ENCODE measurements at places on chromosomes 5 and 9. TPM values are rescaled to one million over a fixed set of nuclear protein-coding genes. Genes with fewer than 3 reads are reported as not detected.

GRCh38 chr9:9783711-9784110 lies 829.1 kb downstream of the PTPRD start:
- H3K27me3 ChIP-seq, result no peaks in the 10 kb centered on the region
- no peak overlapping the region for H3K4me3 ChIP-seq
- no peaks in the 10 kb centered on the region for H3K36me3 ChIP-seq
- DNase-seq, result no peak
- H3K27ac ChIP-seq, result no peak overlapping the region

DNA sequence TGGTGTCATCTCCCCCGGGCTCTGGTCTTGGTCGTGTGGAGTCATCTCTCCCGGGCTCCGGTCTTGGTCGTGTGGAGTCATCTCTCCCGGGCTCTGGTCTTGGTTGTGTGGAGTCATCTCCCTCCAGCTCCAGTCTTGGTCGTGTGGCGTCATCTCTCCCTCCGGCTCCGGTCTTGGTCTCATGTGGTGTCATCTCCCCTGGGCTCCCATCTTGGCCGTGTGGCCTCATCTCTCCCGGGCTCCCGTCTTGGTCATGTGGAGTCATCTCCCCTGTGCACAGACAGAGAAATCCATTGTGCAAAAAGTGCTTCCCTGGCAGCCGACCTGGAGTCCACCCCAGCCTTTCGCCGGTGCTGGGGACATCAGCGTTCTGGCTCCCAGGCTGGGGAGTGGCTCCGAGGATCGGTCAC lies 91.1 kb upstream of the CACNA1B start:
- H3K36me3 ChIP-seq, result peaks cover 25% of the 10 kb centered on the region
- H3K4me3 ChIP-seq, result no peak overlapping the region
- H3K27ac ChIP-seq, result peak overlapping the region; percentile 47
- H3K4me1 ChIP-seq, result peaks cover 18% of the 10 kb centered on the region
- no peaks in the 10 kb centered on the region for H3K27me3 ChIP-seq

GRCh38 chr9:134369416-134370212 lies 43.4 kb downstream of the RXRA start:
- no peak overlapping the region for H3K4me3 ChIP-seq
- H3K27me3 ChIP-seq, result no peaks in the 10 kb centered on the region
- no peak for DNase-seq
- H3K36me3 ChIP-seq, result no peaks in the 10 kb centered on the region

DNA sequence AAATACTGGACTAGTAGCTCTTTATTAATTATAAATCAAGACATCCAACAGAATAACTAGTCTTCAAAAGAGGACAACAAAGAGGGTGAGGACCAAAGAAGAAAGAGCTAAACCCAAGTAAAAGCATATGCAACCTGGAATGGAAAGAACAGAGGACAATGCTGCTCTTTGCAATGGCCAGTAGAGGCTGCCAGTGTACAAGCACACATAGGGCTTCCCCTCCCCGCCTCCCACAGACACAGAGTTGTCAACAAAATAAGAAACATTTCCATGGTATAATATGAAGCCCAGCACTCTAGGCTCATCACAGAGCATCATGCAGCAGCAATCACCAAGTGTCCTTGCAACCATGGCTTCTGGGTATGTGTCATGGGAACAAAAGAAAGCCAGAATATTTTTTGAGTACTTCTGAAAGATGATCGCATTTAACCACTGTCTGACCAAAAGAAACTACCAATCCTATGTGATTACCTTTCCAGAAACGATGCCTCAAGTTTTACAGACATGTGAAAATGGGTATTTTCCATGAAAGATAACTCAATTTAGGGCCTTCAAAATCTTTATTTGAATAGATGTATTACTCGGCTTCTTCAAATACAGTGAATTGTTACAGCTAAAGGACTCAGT lies 58.1 kb downstream of the RFX3 start:
- peak overlapping the region; percentile 73 for H3K27ac ChIP-seq
- no peak for DNase-seq
- H3K4me1 ChIP-seq, result peaks cover 13% of the 10 kb centered on the region
- H3K27me3 ChIP-seq, result no peaks in the 10 kb centered on the region
- no peak overlapping the region for H3K4me3 ChIP-seq

DNA sequence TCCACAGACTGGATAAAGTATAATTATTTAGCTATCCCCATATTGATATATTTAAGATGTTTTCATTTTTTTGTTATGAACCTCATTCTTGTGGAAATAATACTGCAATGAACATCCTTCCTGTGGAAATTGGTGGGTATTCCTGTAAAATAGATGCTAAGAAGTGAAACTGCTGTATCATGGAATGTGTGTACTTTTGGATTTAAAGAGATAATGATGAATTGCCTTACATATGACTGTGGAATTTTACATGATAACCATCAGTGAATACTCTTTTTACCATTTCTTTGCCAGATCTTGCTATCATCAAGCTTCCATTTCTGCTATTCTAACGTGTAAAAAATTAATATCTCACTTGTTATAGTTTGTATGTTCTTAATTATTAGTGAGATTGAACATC lies 847.9 kb downstream of the EFNA5 start:
- no peaks in the 10 kb centered on the region for H3K4me1 ChIP-seq
- DNase-seq, result no peak
- no peaks in the 10 kb centered on the region for H3K36me3 ChIP-seq
- H3K4me3 ChIP-seq, result no peak overlapping the region

DNA sequence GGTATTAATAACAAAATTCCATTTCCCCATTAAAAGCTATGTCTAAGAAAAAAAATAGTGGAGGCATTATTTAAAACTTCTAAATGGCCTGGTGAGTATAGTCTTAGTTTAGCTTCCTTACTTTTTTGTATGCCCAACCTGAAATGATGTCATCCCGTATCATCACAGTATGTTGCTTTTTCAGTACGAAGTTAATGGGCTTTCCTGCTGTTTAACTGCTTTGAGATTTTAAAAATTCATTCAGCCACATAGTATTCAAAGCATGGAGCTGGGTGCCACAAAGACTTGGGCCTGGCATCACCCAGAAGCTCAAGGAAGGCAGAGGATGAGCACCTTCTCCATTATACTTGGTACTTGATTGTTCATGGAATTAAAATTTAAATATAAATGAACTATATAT lies 7.4 kb downstream of the F2RL2 start:
- H3K4me3 ChIP-seq, result no peak overlapping the region
- no peaks in the 10 kb centered on the region for H3K4me1 ChIP-seq
- DNase-seq, result no peak
- H3K27ac ChIP-seq, result no peak overlapping the region
- no peaks in the 10 kb centered on the region for H3K36me3 ChIP-seq

GRCh38 chr9:90727488-90727887 lies 74.1 kb upstream of the SYK start:
- H3K36me3 ChIP-seq, result no peaks in the 10 kb centered on the region
- no peaks in the 10 kb centered on the region for H3K4me1 ChIP-seq
- no peak overlapping the region for H3K4me3 ChIP-seq
- no peak overlapping the region for H3K27ac ChIP-seq
- no peaks in the 10 kb centered on the region for H3K27me3 ChIP-seq

DNA sequence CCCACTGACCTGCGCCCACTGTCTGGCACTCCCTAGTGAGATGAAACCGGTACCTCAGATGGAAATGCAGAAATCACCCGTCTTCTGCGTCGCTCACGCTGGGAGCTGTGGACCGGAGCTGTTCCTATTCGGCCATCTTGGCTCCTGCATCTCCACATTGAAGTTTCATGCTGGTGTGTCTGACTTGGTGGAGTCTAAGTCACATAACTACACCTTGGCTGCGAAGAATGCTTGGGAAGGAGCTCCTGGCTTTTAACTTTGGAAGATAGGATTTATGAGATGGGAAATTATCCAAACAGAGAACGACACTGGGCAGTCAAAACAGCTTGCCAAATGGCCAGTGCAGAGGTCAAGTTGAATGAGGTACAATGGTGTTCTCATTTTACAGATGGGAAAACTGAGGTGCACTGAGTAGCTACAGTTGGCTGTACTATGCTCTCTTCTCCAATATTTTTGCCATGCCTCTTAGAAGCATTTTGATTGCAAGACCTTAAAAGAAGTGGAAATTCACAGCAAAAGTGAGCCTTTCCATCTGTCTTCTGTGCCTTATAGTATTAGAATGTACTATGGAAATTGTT lies 36.7 kb downstream of the CCDC192 start:
- no peaks in the 10 kb centered on the region for H3K36me3 ChIP-seq
- H3K4me3 ChIP-seq, result peak overlapping the region; percentile 70
- peaks cover 5% of the 10 kb centered on the region for H3K4me1 ChIP-seq
- no peaks in the 10 kb centered on the region for H3K27me3 ChIP-seq

- H3K36me3 ChIP-seq, result no peaks in the 10 kb centered on the region
- no peak for DNase-seq
- H3K27ac ChIP-seq, result no peak overlapping the region
Observed at GRCh38 chr5:119404033-119404432, 48.2 kb downstream of the TNFAIP8 start.

GRCh38 chr9:15156241-15156640 lies 150.8 kb downstream of the TTC39B start:
- peak overlapping the region; percentile 1 for H3K27ac ChIP-seq
- H3K27me3 ChIP-seq, result no peaks in the 10 kb centered on the region
- H3K4me3 ChIP-seq, result no peak overlapping the region
- H3K36me3 ChIP-seq, result no peaks in the 10 kb centered on the region
- peaks cover 17% of the 10 kb centered on the region for H3K4me1 ChIP-seq

The HTR4 gene
- total RNA-seq, result not detected

The ZNG1F gene
- 18.9 TPM for total RNA-seq

Measured in progenitor cell of endocrine pancreas (in vitro differentiated cells).